Stomach (tissue), 19 donors: ENCODE measurements at places on chromosomes 1 and 21. TPM values are rescaled to one million over a fixed set of nuclear protein-coding genes. Genes with fewer than 3 reads are reported as not detected.

CBR3 gene
- 1.1 TPM for total RNA-seq

DNA sequence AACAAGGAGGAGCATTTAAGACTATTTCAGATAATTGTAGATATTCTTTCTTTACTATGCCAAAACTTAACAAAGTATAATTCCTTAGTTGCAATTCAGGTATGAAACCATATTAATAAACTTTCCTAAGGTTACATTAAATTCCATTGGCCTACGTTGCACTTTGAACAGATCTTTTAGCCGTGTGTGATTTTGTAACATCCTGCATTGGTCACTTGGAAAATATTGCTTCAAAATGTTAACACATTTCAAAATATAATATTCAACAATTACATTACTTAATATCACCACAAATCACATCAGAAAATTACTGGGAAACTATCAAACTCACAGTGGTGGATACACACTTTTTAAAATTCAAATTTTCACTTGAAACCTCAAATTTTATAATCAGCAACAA is 20.2 kb downstream of the ETS2 start:
- no peak overlapping the region for H3K4me3 ChIP-seq
- H3K4me1 ChIP-seq, result peaks cover 22% of the 10 kb centered on the region
- H3K36me3 ChIP-seq, result peaks cover 39% of the 10 kb centered on the region
- DNase-seq, result no peak

ASCL5 gene
- 0.18 TPM for total RNA-seq

GRCh38 chr1:218811497-218811896 is 362.2 kb upstream of the LYPLAL1 start:
- no peak for DNase-seq
- no peaks in the 10 kb centered on the region for H3K4me1 ChIP-seq
- H3K4me3 ChIP-seq, result no peak overlapping the region
- no peaks in the 10 kb centered on the region for H3K36me3 ChIP-seq
- H3K27me3 ChIP-seq, result no peaks in the 10 kb centered on the region

GRCh38 chr1:43841321-43842174 is 92.1 kb upstream of the ARTN start:
- peaks cover 48% of the 10 kb centered on the region for H3K36me3 ChIP-seq
- no peak for DNase-seq
- no peak overlapping the region for H3K27ac ChIP-seq

- no peaks in the 10 kb centered on the region for H3K27me3 ChIP-seq
- H3K27ac ChIP-seq, result no peak overlapping the region
- H3K4me1 ChIP-seq, result peaks cover 81% of the 10 kb centered on the region
- H3K4me3 ChIP-seq, result no peak overlapping the region
- peaks cover 11% of the 10 kb centered on the region for H3K36me3 ChIP-seq
- no peak for DNase-seq
Measured at GRCh38 chr1:235313931-235314678, 13.9 kb downstream of the ARID4B start.

KLHL21 gene
- total RNA-seq, result 13.0 TPM

DNA sequence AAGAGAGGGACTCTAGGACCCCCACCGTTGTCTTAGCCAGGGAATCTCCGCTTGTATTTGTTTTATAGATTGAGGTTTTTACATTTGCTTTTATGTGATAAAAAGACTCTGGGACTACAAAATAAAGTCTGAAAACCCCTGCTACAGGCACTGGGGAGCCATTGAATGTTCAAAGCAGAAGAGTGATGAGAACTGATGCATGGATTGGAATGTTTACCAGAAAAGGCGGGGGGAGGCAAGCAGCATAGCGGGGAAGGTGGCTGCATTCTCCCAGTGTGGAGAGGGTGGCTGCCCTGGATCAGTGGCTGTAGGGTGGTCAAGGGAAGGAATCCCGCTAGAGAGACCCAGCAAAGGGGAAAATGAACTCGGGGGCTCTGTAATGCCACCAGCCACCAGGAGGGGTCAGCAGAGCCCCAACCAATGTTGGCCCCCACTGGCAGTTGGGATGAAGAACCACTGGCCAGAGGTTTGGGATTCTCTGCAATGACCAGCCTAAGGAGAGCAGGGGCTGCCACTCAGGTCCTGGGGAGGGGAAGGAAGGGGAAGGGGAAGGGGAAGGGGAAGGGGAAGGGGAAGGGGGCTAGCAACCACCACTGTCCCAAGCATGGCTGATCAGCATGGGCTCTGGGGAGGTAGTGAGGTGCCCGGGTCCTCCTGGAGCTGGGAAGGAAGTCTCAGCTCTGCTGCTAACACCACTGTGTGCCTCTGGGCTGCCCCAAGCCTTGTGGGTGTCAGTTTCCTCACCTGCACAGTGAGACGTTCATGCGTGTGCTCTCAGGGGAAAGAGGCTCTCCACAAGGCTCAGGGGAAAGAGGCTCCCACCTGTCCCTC is 19.2 kb upstream of the PEF1 start:
- DNase-seq, result peak; percentile 70
- H3K4me3 ChIP-seq, result no peak overlapping the region
- H3K27me3 ChIP-seq, result no peaks in the 10 kb centered on the region
- H3K4me1 ChIP-seq, result peaks cover 17% of the 10 kb centered on the region
- no peak overlapping the region for H3K27ac ChIP-seq

DNA sequence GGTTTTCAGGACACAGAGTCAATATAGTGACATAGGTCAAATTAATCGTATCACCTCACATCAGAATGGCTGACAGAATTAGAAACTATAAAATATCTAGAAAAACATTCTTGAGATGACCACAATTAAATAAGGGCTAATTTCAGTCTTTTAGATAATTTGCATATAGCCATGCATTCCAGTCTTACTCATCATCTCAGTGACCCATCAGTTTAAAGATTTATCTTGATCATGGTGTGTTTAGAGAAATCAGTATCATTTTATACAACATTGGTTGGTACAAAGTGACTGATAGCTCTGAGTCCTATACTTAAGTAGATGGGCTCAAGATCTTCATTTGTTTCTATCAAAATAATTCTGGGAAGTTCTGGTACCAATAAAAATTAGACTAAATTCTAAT is 262.3 kb upstream of the SNX7 start:
- H3K36me3 ChIP-seq, result no peaks in the 10 kb centered on the region
- no peak for DNase-seq
- no peaks in the 10 kb centered on the region for H3K4me1 ChIP-seq
- no peaks in the 10 kb centered on the region for H3K27me3 ChIP-seq
- no peak overlapping the region for H3K27ac ChIP-seq
- H3K4me3 ChIP-seq, result no peak overlapping the region

- H3K27me3 ChIP-seq, result no peaks in the 10 kb centered on the region
- peaks cover 8% of the 10 kb centered on the region for H3K4me1 ChIP-seq
- no peak overlapping the region for H3K4me3 ChIP-seq
- H3K27ac ChIP-seq, result no peak overlapping the region
- no peak for DNase-seq
Measured at GRCh38 chr1:112888630-112889029, 67.4 kb downstream of the SLC16A1 start.

CRYAA gene
- total RNA-seq, result not detected

IGSF8 gene
- total RNA-seq, result 65.2 TPM

- no peak overlapping the region for H3K27ac ChIP-seq
- H3K4me1 ChIP-seq, result no peaks in the 10 kb centered on the region
- no peaks in the 10 kb centered on the region for H3K36me3 ChIP-seq
- H3K4me3 ChIP-seq, result no peak overlapping the region
Measured at GRCh38 chr1:29628190-29628589, 391.9 kb downstream of the PTPRU start.

KCNN3 gene
- 1.2 TPM for total RNA-seq

- no peak overlapping the region for H3K27ac ChIP-seq
- H3K4me1 ChIP-seq, result no peaks in the 10 kb centered on the region
- H3K36me3 ChIP-seq, result no peaks in the 10 kb centered on the region
- no peak overlapping the region for H3K4me3 ChIP-seq
- H3K27me3 ChIP-seq, result no peaks in the 10 kb centered on the region
- peak; percentile 18 for DNase-seq
Measured at GRCh38 chr1:228315484-228315944, 91.1 kb downstream of the TRIM11 start.

GRCh38 chr1:20604678-20605077 is 15.8 kb downstream of the CDA start:
- H3K4me1 ChIP-seq, result no peaks in the 10 kb centered on the region
- H3K4me3 ChIP-seq, result no peak overlapping the region
- H3K27ac ChIP-seq, result no peak overlapping the region
- H3K27me3 ChIP-seq, result no peaks in the 10 kb centered on the region
- no peaks in the 10 kb centered on the region for H3K36me3 ChIP-seq
- no peak for DNase-seq

CASQ2 gene
- total RNA-seq, result 29.9 TPM

- no peak overlapping the region for H3K4me3 ChIP-seq
- no peak for DNase-seq
Measured at GRCh38 chr21:41348434-41348833, 13.4 kb upstream of the MX2 start.

DNA sequence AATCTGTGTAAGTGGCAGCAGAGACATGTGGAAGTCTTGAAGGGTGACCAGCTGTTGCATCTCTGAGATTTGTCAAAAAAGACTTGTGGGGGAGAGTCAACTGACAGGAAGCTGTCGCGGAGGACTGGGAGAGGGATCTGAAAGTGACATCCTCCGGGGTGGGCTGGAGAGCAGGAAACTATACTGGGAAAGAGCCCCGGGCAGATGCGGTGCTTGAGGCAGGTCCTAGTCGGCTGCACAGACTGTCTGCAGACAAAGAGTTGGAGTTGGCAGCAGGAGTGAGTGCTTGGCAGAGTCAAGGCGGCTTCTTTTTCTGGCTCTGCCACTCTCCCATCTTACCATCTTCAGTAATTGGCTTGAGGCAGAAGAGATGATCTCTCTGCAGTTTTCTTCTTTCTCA is 294.0 kb upstream of the C1orf87 start:
- H3K27ac ChIP-seq, result no peak overlapping the region
- H3K36me3 ChIP-seq, result no peaks in the 10 kb centered on the region
- H3K4me3 ChIP-seq, result no peak overlapping the region
- H3K4me1 ChIP-seq, result no peaks in the 10 kb centered on the region
- no peaks in the 10 kb centered on the region for H3K27me3 ChIP-seq
